ENCODE measurements at places on chromosomes 2 and 18. TPM values are rescaled to one million over a fixed set of nuclear protein-coding genes. Genes with fewer than 3 reads are reported as not detected.

GRCh38 chr2:154067124-154067523 lies 195.4 kb downstream of the GALNT13 start:
- no peak for DNase-seq

DNA sequence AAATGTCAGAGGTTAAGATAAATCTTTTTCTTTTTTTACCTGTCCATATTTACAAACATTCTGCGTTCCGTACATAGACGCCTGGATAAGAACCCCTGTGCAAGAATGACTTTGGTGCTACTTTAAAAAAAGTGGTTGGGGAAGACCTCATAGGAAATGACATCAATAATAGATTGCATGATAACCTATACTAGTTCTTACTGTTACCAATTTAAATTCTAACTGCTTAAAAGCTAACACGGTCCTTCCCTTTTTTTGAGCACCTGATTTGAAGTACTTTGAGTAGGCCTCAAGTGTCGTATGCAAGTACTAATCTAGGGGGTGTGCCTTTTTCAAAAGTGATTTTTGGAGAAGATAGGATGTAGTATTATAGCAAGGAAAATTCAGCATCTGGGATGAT lies 2.1 kb downstream of the SLC39A10 start:
- no peak for DNase-seq

GRCh38 chr2:14944562-14945346 lies 312.2 kb downstream of the LRATD1 start:
- DNase-seq, result no peak

GRCh38 chr2:131120815-131121317 lies 15.7 kb downstream of the PLEKHB2 start:
- no peak for DNase-seq

- no peak for DNase-seq
Measured at GRCh38 chr2:47173986-47174732, 19.1 kb upstream of the STPG4 start.

GRCh38 chr2:16972276-16972675 lies 306.6 kb upstream of the CYRIA start:
- DNase-seq, result no peak

- no peak for DNase-seq
Measured at GRCh38 chr2:214808981-214809750, at the start of gene BARD1. BARD1 (minus strand) TSS chr2:214809683; CDS start chr2:214809569, 114 bp downstream.

DNA sequence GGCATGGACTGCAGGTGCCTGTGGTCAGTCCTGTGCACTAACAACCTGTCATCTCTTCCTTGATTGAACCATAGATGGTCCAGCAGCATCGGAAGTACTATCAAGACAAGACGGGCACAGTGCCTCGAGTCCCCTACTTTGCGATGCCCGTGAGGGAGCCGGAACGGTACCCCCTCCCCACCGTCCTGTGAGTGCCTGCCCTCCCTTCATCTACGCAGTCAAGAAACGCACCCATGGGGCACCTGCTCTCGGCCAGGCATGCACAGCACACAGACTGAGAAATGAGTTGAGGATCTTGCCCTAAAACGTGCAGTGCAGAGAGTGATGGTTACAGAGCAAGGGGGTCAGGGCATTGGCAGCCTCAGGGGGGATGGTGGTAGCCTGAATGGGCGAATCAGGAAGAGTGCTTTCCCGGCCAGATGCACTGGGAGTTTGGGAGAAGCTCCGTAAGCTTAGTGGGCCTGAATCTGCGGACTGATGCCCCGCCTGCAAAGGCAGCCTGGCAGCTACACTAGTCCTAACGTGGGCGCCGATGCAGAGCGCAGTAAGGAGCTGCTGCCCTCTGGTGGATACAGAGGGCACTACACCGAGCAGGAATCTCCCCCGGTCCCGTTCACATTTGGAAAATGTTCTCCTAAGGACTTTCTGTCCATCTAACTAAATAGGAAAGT lies 63.6 kb downstream of the CIB4 start:
- DNase-seq, result no peak

- DNase-seq, result peak; percentile 47
Measured at GRCh38 chr2:145874466-145874865, 1354.5 kb upstream of the ZEB2 start.

DNA sequence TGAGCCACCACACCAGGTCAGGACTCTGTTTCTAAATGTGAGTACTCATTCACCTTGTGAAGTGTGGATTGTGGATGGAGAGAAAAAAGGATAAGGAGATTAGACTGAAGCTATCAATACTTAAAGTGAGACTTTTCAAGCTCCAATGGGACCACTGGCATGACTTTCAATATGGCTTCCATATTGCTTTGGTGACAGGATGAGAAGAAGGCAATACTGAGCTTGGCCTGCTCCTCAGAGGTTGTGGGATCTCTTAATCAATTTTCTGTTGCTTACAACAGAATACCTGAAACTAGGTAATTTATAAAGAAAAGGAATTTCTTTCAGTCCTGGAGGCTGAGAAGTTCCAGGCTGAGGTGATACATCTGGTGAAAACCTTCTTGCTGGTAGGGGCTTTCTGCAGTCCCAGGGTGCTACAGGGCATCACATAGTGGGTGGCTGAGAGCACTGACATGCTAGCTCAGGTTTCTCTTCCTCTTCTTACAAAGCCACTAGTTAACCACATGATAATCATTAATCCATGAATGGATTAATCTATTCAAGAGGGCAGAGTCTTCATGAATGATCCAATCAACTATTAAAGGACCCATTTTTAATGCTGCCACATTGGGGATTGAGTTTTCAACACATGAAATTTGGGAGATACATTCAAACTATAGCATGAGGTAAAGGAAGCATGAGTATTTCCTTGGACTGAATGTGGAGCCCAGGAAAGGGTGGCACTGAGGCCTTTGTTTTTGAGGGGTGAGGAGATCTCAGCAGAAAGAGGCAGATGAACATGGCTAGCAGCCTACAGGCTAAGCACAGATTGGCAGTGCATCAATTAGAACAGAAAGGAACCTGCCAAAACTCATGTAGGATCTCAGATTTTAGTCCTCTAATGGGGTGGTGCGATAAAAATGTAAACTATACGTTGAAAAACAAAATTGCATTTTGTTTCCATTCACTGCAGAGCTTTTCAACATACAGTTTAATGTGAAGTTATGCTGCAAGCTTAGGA lies 274.5 kb downstream of the PIK3C3 start:
- DNase-seq, result no peak

GRCh38 chr2:126750506-126750905 lies 94.5 kb downstream of the GYPC start:
- no peak for DNase-seq

DNA sequence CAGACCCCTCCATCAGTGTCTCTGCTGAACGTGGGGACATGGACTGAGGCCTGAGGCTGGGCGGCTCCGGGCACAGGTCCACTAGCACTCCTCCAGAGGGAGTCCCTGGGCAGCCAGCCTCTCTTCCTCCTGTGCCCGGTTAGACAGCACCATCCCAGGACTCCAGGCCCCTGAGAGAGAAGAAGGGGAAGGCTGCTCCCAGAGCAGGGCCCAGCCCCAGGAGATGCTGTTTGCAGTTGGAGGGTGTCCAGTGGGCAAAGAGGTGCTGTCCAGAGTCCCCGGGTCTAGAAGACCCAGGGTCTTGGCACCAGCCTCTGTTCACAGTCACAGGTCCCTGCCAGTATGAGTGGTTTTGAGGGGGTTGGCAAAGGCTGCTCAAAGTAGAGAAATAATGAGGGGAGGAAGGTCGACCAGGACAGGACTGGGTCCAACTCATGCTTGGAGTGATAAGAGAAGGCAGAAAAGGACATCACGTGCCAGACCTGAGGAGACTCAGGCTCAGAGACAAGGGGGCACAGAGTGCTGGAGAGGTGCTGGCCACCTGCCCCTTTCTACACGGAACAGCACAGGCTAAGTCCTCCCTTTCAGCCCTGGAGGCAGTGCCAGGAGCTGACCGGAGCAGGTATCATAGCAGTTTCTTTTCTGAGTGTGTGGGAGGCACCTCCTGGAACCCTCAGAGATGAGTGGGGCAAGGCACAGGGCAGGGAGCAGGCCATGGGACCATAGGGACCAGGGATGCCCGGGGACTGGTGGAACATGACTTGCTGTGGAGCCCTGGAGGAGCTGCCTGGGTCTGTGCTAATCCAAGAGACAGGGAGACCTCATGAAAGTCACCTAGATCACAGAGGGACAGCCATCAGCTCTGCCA lies 21.1 kb downstream of the CRACDL start:
- DNase-seq, result no peak

GRCh38 chr2:191253476-191253875 lies 8.3 kb downstream of the MYO1B start:
- DNase-seq, result no peak

GRCh38 chr2:85430752-85431569 lies 12.4 kb downstream of the SH2D6 start:
- no peak for DNase-seq

DNA sequence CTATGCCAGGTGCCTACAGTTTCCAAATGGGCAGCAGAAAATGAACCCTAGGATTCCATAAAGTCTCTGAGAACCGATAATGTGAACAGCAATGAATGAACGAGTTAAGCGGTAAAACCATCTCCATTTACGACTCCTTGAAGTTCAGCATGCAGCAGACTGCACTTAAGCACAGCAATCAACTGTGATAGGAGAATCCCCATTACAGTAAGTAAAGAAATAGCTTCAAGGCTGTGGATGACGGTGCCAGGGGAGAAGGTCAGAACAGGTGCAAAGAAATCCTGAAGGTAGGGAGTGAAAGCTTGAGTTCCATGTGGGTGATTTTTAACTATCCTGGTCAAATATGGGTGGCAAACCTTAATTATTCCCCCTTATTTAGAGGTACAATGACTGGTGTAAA lies 444.4 kb downstream of the NCKAP5 start:
- no peak for DNase-seq

- DNase-seq, result no peak
Measured at GRCh38 chr2:67867735-67868134, 195.1 kb downstream of the C1D start.

The EFR3B gene
- 5.9 TPM for polyA plus RNA-seq

The CTDP1 gene
- polyA plus RNA-seq, result 7.8 TPM

The LYPD6B gene
- not detected for polyA plus RNA-seq

The SERPINB3 gene
- polyA plus RNA-seq, result not detected
